T-helper 9 cell (primary cell): ENCODE measurements at places on chromosomes 5 and 9.

GRCh38 chr9:13063880-13064459 is 215.5 kb downstream of the MPDZ start:
- no peak for DNase-seq

DNA sequence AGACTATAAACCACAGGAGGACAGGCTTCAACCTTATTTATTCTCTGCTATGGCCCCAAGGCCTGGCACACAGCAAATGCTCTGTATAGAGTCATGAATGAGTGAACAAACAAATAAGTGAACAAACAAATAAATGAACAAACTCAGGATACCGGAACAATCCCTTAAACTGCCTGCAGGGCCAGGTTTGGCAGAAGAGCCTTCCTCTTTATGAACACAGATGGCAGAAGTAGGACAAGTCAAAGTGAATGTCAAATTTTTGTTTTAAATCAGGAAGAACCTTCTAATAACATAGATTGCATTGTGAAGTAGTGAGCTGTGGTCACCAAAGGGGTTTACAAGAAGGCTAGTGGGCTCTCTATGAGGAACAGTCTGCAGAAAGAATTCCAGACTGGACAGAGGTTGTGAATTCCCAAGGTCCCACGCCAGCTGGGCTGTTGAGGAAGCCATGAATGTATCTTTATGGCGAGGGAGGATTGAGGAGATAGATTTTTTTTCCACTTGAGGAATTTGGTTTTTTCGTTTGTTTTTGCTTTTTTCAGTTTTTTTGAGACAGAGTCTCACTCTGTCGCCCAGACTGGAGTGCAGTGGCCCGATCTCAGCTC is 30.3 kb upstream of the STING1 start:
- DNase-seq: no peak

DNA sequence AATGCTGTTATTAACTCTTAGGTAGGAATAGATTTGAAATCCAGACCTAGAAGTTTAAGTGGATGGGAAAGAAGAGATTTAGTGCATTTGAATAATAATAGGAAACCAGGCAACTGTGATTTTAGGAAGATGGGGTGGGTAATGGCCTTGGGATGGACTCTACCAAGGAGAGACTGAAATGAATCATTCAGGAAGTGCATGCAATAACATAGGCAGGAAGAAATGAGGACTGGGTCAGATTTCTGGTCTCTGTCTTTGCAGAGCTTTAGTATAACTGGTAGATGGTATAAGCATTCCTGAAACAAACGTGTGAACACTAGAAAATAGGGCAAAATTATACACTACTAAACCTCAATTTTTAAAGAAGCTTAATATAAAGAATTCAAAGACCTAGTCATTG is 274.4 kb upstream of the CLINT1 start:
- DNase-seq: no peak

DNA sequence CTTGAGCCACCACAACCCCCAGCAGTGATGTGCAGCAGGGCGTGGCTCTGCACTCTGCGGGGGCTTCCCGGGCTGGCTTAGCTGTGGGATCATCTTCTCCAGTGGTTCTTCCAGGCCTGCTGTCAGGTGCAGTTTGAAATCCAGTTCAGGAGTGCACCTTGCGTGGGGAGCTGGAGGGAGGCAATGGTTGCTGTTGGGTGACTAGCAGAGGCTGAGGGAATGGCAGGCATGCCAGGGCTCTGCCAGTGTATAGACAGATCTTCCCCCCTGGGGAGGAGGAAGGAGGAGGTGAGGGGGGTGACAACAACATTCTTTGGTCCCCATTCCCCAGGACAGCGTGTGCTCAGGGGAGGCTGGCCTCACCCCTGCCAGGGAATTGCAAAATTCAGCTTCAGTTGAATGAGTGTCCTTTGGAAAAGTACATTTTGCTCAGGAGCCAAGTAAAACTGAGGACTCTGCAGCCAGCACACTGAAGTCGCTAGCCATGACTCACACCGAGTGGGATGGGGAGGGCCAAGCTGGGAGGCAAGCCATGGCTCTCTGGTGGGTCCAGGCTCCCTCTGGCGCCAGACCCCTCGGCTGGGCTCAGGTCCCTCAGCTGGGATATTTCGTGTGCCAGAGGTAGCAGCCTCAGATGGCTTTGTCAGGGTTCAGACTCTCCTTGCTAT is 35.0 kb downstream of the ERGIC1 start:
- no peak for DNase-seq

GRCh38 chr9:2570615-2571479 is 50.7 kb upstream of the VLDLR start:
- DNase-seq: no peak
